ENCODE measurements at places on chromosomes 13 and 19.

- DNase-seq = peak; percentile 13
Observed at GRCh38 chr13:21638319-21639282, 32.3 kb upstream of the FGF9 start.

DNA sequence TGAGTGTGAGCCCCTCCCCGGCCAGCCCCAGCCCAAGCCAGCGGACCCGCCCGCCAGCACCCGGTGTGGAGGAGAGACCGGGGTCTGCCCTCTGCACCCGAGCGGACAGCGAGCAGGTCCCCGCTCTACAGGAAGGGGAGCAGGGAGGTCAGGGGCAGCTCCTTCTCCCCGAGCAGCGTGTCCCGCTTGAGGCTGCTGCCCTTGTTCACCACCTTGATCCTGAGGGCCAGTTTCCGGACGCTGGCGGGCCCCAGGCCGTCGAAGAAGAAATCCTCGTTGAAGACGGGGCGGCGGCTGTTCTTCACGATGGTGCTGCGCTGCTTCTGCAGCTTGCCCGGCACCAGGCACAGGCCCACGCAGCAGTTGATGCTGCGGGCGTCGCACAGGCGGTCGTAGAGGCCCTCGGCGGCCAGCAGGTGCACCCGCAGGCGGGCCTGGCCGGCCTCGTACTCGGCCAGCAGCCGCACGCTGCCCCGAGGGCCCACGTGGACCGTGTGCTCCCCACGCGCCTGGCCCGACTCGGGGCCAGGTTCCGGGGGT, 1.9 kb downstream of the C2CD4C start:
- DNase-seq = no peak

DNA sequence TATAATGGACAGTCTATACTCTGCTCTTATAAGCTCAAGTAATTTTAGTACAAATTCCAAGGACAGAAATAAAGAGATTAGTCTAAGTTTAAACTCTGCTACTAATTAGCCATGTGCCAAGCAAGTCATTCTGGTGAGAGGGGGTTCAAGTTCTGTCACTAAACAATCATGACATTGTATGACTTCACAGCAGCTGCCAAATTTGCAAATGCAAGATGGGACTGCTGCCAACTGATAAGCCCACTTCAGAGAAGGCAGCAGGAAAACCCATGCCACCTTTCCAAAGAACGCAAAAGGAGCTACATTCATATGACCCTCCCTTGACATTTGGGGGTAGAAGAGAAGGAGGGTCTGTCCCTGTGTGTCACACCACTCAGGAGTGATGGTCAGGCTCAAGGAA, 60.7 kb upstream of the RFXAP start:
- DNase-seq = no peak

DNA sequence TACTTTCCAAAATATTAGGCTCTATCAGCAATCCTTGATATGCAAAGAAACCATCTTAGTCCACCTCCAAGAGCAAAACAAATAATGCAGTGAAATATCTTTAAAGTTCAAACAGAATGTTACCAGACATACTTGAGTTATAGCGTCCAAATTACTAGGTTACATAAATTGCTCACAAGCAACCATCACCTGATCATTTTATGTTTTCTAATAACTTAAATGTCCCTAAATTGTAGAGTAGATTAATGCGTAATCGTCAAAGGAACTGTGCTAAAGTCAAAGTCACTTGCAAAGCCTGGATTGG, 350.6 kb upstream of the ARGLU1 start:
- DNase-seq = no peak

- DNase-seq = no peak
Observed at GRCh38 chr19:5697022-5697889, 7.2 kb downstream of the RPL36 start.

- DNase-seq = no peak
Observed at GRCh38 chr19:58319241-58319640, 7.6 kb upstream of the ZSCAN22 start.

GRCh38 chr13:43934273-43934672, 54.6 kb downstream of the LACC1 start:
- no peak for DNase-seq

GRCh38 chr19:29753190-29753933, 38.3 kb upstream of the C19orf12 start:
- no peak for DNase-seq

DNA sequence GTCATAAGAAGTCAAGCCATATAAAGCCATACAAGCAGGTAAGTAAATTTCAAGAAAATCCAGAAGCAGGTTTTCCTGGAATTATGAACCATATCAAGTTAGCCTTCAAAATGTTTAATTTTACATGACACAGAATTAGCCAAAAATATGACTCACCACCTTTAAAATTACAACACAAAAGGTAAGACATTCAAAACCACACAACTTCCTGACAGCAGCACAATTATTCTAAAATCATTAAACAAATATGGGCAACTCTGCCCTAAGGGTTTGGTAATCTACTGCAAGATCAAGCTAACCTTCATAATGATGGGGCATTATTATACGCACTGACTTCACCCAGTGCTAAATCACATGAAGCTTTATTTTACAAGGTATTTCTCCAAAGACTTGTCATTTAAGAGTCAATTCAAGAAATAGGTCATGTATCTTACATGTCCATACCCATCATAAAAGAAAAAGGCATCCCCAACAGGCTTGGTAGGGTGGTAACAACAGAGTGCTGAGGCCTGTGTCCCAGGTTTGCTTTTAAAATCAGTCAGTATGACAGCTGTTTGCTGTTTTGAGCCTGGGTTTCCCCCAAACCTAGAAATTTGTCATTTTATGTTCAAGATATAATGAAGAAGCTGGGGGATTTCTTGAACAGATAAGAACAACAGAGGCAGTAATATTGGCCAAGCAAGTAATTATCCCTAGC, 15.2 kb downstream of the RCBTB1 start:
- no peak for DNase-seq

DNA sequence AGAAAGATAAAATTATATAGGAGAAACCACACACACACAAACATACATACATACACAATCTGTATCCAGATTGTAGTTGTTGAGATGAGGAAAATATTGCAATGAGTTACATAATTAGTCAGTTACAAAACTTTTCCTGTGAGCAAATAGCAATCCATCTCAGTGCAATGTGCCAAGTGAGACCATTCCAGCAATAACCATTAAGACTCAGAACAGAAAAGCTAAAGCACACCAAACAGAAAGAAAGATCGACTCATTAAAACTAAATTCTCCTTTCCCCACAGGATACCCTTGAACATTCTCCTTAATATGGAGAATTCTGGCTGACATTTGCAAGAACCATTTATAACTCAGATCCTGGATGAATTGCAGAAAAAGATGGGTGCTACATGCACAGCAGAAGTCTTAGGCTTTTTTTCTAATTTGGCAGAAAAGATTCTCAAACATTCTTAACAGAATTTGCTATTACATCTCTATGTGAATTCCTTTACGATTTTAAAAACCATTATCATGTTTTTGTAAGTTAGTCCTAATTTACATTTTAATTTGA, 1341.2 kb upstream of the SPRY2 start:
- DNase-seq = no peak

- no peak for DNase-seq
Observed at GRCh38 chr13:94217370-94217769, 262.1 kb downstream of the DCT start.

GRCh38 chr19:51628153-51628939, 1.9 kb downstream of the SIGLEC5 start:
- no peak for DNase-seq

DNA sequence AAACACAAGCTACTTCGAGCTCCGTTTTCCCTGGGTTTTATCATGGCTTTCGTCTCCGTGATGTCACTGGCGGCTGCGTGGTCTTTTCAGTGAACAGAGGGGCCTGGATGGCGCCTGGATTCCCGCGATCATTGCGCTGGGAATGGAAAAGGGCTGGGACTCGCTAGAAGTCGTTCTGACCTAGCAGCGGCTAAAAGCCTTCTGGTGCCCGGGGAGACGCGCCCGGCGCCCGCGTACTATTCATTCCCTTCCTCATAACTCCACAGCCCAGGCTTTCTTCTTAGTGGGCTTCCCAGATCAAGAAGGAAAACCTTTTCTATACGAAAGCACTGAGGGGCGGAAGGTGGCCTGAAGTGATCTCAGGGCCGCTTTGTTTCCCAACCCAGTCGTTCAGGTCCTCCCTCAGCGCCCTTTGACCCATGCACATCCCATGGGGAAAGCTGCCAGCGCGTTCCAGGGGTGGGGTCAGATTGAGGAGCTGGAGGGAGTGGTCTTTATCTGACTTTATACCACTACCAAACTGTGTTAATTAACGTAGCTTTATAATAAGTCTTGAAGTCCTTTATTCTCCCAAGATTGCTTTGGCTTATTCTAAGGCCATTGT, 96.6 kb downstream of the ELF1 start:
- no peak for DNase-seq

DNA sequence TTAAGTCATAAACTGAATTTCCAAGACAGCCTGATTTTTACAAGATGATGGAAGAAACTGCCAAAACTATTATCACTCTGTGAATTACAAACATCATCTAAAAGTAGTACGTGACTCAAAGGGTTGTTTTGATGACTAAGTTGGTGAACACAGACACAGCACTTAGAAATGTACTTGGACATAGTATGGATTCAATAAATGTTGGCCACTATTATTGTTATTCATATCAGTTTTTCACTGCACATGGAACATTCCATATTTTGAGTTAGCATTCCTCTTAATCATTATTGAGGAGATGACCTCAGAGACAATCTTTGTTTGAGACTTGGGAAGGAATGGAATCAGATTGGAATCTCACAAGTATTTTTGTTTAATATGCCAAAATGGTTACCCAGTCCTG, 172.9 kb downstream of the OXGR1 start:
- DNase-seq = no peak

DNA sequence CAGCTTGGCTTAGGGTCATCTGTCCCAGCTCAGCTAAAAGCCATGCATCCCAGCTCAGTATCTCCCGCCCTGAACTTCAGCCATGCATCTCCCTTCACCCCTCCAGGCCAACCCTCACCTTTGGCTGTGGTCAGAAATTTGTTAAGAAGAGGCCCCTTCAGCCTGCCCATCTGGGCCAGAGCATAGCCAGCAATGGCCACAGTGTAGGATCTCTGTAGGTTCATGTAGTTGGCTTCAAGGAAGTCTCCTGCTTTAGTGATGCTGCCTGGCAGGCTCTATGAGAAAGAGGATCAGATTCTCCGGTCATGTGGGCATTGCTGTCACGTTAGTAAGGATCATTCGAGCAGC, 16.6 kb upstream of the TNFSF14 start:
- DNase-seq = no peak

DNA sequence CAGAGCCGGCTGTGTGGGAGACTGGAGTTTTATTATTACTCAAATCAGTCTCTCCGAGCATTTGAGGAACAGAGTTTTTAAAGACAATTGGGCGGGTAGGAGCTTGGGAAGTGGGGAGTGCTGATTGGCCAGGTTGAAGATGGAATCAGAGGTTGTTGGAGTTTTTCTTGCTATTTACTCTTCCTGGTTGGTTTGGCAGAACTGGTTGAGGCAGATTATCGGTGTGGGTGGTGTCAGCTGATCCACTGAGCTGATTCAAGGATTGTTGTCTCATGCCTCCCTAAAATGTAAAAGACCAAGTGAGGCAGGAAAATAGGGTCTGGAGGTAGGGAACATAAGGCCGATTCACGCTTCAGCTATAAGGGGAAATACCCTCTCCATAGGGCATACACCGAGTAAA, 1.3 kb upstream of the TDRD12 start:
- no peak for DNase-seq

DNA sequence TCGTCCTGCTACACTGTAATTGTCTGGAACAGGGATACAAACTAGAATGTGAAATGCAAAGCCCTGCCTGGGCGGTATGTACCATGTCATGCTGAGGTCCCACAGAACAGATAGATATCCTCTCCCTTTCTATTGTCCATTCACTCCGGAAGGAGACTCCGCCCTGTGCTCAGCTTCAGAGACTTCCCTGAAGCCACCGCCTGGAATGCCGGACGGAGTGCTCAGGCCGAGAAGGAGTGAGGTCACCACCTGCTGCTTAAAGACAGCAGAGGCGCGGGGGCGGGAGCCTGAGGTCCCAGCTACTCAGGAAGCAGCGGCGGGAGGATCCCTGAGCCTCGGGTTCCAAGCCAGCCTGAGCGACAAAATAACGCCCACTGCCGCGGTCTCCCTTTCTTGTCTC, 890 bp upstream of the ZNF611 start:
- DNase-seq = no peak

- DNase-seq = no peak
Observed at GRCh38 chr13:84946192-84946591, 853.0 kb downstream of the SLITRK6 start.

GRCh38 chr19:48186541-48186991, 16.1 kb downstream of the ZSWIM9 start:
- no peak for DNase-seq

DNA sequence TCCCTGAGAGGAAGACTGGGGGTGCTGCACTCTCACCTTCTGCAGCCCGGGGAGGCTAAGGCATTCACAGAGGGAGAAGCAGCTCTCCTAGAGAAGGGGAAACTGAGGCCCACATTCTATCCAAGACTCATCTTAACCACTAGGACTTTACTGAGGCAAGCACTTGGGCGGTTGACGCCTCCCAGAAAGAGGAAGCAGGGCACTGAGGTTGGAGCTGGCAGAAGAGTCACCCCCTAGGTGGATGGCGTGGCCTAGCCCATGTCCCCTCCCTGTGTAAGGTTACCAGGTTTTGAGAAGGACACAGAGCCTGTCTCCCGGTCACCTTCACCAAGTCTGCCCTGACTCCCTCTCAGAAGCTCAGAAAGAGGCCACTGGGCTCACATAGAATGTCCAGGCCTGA, 2.7 kb downstream of the S1PR2 start:
- DNase-seq = no peak

DNA sequence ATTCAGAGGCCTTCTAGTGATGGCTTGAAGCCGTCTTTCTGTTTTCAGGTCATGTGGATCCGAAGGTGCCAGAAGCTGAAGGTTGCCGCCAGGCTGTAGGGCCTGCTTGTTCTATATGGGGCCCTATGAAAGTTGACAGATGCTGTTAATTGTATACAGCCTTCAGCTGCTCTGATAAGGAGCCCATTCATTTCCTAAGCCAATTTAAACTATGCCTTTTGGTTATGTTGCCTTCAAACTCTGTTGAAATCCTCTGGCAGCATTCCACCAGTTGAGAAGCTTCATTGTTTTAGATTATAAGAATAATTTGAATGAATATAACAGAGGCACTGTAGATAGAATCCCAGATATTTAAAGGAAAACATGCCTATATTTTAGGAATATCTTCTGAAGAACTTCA, 34.4 kb downstream of the RAP2A start:
- no peak for DNase-seq

DNA sequence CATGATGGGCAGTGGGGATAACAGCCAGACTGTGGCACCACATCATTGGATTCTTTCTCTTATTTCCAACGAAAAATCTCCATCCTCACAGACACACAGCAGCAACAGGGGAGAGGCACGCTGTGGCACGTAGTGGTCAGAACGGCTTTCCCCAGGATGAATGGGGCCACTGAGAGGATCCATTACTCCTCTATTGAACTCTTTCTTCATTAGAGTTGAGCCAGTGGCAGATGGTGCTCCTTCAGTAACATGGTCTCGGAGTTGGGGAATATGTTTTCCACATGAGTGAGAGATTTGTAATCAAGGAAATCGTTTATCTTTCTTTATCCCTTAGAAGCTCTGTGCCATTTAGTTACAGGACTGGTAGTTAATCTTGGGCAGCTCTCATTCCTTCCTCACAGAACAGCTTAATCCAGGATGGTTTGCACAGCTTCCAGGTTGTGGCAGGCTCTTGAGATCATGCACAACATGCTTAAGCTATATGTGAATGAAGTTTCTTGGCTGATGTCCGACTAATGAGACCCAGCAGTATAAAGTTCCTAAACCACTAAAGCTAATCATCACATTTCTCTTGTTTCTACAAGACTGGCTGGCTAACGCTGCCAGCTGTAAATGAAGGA, 180.5 kb upstream of the SLC10A2 start:
- DNase-seq = no peak

GRCh38 chr19:30029721-30030510, 87.9 kb downstream of the URI1 start:
- no peak for DNase-seq
